NCI-H2081 (cell line): ENCODE measurements at places on chromosomes 7 and 10.
A peak's percentile ranks its signal among the peaks of the same experiment; 100 is the strongest.

DNA sequence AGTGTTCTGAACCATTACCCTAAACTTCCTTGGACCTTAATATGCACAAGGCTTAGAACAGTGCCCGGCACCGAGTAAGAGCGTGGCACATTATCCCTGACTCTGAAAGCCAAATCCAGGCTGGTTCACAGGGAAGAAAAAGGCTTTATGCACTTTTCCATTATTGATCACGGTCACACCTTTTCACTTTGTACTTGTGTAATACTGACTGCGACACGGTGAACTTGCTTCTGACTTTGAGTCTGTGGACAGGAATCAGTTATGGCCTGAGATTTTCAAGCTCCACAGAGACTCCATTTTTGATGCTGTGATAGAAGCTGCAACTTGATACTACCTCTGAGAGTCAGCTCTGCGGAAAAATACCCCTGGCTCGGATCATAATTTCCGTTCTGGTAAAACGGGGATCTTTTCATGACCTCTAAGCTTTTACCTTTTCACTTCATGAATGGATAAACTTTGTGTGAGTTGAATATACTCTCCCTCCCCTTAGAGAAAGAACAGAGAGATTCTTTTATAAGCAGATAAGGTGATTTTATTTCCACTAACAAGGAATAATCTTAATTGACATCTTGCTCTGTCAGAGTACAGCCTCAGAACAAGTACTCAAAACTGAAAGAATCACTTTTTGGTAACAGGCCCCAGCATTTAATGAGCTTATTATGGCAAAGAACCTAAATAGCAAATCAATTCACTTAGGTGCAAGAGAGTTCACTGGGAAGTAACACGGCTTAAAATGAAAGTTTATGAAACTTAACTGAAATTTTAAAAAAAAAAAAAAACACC, 88.8 kb downstream of the ELMO1 start:
- DNase-seq, result no peak

- no peak for DNase-seq
These were observed 13.0 kb downstream of the AQP1 start for GRCh38 chr7:30924624-30925023.

- peak; percentile 62 for DNase-seq
These were observed 21.0 kb downstream of the NUDT13 start for GRCh38 chr10:73131301-73131700.

DNA sequence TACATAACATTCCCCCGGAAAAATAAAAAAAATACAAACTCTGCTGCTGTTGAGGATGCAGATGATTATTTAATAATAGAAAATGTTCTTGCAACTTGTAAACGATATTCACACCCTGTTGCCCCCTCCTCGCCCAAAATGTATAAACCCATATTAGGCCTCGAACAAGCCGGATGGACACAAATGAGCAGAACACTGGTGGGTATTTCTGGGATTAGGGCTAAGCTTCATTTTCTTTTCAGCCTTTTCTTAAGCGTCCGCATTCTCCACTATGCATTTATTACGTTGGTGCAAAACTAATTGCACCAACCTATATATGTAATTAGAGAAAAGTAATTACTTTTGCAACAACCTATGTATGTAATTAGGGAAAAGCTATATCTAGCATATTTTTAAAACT, 349 bp upstream of the GNG11 start:
- no peak for DNase-seq

DNA sequence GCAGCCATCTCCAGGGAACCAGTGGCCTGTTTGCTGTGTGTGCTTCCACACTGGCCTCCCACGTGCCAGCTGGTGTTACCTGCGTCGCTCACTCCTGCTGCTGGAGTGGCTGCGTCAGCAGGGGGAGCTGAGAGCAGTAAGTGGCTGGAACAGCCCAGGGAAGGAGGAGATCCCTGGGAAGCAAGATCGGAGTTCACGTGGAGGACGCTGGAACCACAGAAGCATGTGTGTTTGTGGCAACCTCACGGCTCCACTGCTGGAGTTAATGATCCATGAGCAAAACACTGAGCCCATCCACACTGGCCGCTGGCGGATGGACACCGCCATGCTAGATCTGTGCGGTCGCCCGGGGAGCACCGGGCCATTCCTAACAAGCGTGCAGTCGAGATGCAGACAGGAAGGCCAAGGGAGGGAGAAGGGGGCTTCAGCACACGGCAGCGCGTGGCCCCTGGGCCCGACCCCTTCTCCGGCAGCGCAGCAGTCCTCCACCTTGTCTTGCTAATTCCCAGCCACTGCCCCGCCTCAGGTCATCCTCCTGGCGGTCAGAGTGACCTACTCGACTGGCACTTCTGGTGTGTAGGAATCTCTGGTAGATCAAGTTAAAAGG, 68.5 kb upstream of the EEPD1 start:
- peak; percentile 25 for DNase-seq

DNA sequence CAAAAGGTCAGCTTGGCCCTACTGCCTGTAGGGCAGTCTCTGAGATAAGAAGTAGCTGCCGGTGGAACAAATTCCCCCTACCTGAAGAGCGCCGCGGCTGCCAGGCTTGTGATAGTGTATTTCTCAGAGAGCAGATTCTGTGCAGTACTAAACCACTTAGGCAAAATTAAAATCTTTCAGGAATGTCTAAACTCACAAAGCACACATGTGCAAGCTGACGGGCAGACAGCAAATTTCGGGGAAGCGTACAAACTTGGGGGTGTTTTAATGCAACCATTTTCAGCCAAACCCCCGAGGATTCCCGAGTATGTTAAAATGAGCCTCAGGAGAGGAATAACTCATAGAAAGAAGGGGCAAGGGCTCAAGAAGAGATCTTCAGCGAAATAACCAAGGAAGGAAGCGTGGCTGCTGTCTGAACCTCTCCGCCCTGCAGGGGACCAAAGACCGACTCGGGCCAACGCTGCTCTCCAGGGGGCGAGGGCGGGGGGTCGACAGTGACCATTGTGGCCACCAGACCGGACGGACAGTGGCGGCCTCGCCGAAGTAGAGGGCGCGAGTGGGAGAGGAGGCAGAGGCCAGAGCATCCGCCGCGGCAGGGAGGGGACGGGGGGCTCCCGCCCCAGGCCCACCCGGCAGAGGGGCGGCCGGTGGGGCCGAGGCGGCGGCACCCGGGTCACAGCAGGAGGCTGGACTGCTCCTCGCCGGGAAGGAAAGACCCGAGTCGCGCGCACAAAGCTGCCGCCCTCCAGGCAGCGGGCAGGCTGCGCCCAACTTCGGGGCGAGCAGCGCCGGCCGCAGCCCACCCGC, 819 bp downstream of the HYCC1 start:
- DNase-seq, result peak; percentile 31

GRCh38 chr10:24793648-24794379, 70.1 kb upstream of the ARHGAP21 start:
- DNase-seq, result no peak

- DNase-seq, result peak; percentile 9
These were observed 50.8 kb downstream of the C10orf120 start for GRCh38 chr10:122648599-122649428.

- DNase-seq, result no peak
These were observed 59.7 kb upstream of the CDK14 start for GRCh38 chr7:90536449-90536848.

GRCh38 chr7:102044984-102045673, 227.7 kb downstream of the CUX1 start:
- DNase-seq, result peak; percentile 84

DNA sequence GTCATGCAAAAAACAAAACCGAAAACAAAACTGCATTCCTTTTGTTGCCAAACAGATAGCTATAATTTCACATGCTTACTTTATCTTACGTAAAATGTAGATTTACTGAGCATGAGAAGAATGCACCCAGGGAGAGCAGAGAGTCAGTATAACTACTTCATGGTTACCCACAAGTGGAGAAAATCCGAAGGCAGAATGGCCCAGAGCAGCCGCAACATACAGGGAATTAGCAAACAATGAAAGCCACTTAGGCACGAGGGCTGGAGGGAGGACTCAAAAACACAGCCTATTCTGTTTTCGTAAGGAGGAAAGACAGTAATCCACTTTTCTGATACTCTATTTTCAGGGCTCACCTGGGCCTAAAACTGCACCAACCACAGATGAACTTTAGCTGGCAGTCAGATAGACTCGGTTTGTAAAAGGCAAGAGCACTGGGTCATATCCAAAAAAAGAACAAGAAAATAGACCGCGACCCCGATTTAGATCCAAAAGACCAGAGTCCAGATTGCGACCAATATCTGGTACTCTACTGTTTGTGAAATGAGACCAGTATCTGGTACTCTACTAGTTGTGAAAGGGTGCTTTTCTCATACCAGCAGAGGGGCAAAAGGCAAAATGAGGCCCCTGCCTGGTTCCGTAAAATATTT, 1.3 kb downstream of the ITPRIP start:
- DNase-seq, result no peak

DNA sequence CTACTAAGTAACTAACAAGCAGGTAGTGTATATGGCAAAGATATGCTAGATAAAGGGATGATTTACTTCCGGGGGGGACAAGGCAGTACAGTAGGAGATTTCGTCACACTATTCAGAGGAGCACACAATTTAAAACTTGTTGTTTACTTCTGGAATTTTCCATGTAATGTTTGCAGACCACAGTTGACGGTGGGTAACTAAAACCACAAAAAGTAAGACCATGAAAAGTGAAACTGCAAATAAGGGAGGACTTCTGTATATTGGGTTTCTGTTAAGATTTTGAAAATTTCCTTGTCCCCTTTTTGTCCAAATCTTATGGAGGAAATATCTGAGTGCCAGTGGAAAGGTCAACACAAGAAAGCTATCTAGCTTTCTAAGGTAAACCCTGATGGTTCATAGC, 170.0 kb downstream of the ELAPOR2 start:
- no peak for DNase-seq

- DNase-seq, result no peak
These were observed 29.9 kb downstream of the PANK1 start for GRCh38 chr10:89615112-89615511.

DNA sequence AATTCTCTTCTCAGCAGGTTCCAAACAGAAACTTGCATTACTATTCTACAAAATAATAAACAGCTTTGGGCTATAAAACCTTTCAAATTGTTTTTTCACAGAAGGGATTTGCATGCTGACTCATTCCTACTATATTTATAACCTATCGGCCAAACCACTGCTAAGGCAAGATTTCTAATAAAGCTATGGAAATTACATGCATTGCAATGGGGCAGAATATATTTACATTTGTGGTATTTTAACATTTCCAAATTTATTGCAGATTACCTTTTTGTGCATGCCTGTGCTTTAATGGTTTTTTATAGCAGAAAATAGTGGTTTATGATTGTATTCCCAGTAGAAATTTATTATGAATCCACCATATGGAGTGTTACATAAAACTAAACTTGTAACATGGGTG, 69.0 kb upstream of the NPVF start:
- DNase-seq, result no peak

- no peak for DNase-seq
These were observed 49.9 kb downstream of the ARMC3 start for GRCh38 chr10:22977751-22978150.

GRCh38 chr7:112204499-112205342, 1.5 kb downstream of the DOCK4 start:
- DNase-seq, result peak; percentile 49

GRCh38 chr7:118061386-118061785, 122.6 kb upstream of the LSM8 start:
- no peak for DNase-seq

- no peak for DNase-seq
These were observed 124.0 kb downstream of the MAPK8 start for GRCh38 chr10:48430402-48430993.

- no peak for DNase-seq
These were observed 37.1 kb downstream of the MAT1A start for GRCh38 chr10:80252296-80252887.

DNA sequence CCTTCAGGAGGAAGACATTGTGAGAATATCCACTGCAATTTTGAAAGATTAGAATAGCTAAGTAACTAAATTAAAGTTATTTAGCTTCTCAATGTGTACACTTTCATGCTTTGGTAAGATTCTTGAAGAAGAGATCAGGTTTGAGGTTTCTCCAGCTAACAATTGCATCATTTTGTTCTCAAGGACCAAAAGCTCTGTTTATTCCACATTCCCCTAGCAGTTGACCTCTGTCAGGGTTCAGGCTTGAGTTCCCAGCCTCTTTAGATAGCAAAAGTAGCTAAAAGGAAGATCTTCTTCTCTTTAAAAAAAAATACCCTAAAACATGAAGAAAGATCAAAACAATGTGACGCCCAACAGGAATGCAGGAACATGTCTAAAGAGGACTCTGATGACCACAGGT, 179.4 kb upstream of the IGFBP3 start:
- DNase-seq, result no peak

- DNase-seq, result no peak
These were observed 76.1 kb downstream of the LRRC17 start for GRCh38 chr7:102988631-102989560.

DNA sequence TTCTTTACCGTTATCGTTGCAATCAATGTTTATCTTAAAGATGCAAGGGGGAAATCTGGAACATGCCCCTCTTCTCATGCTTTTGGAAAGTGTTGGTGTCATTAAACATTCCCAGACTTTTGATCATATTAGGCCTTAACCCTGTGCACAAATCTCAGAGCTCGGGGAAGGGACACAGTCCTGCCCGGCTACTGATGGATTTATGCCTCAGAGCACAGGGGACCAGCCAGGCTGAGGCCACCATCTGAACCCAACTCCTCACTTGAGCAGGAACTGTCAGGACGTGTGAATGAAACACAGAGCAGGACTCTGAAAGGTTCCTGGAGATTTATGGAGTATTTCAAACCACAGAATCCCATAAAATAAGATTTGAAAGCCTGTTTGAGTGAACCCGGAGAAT, 132.0 kb upstream of the CXCL12 start:
- no peak for DNase-seq

DNA sequence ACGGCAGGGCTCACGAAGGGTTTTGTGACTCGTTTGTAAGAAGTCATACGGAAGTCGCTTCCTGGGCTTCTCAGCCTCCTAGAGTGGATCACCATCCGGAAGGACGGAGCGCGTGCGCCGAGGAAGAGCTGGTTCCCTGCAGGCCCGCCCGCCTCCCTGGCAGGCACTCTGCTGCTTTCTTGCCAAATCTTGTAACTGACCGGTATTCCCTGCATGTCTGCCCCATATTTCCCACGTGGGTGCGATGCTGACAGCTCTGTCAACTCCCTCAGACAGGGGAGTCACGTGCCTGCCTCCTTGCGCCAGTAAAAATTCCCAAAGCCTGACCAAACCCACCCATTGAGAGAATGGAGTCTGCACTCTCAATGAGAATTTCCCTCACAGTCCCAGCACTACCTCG, 12.7 kb downstream of the SHH start:
- no peak for DNase-seq

DNA sequence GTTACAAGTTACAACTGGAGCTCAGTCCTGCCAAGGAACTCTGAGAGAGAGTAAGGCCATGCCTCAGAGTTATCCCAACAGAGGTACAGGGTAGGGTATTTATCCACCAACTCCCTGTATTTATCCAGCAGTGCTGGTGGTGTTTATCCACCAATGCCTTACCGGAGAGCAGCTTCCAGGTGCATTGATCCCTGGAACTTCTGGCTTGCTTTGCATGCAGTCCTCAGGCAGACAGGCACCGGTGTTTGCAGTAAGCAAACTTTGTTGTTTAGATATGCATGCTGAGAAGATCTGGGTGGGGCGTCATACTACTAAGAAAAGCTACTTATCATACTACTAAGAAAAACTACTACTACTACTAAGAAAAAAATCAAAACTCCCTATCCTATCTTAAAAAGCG, 92.4 kb downstream of the CYP26A1 start:
- DNase-seq, result no peak
